Stimulated activated CD8-positive, alpha-beta memory T cell treated with anti-CD3 and anti-CD28 coated beads, Interleukin-7, amount 100 ng/mL, for 48 hours (primary cell): ENCODE measurements at places on chromosomes 2 and 18.

DNA sequence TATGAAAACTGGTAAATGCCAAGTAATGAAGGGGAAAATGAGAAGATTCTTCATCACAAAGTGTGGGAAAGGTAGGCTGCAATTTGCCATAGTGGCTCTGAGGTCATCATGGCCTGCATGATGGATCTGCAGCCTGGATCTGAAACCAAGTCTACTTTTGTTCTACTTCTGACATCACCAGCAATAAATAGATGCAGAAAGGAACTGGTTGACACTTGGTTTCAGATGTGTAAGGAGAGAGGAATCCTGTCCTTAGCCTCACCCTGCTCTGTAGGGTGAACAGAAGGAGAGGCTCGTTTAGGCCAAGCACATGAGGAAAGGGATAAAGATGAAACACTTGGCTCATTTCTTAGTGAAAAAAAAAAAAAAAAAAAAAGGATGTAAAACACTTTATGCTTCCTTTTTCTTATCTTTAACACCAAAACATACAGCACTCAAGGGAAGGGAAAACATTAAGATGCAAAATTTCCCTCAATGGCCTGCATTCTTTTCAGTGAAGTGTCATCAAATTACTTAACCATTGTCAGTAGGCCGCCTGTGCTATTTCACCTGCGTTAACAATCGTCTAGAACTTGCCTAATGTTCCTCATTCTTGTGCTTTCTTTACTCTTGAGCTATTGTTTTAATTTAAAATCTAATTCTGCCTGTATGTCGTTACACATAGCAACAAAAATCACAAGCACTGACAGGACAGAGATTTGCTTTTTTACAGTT lies 3.9 kb downstream of the NEB start:
- no peak for DNase-seq

DNA sequence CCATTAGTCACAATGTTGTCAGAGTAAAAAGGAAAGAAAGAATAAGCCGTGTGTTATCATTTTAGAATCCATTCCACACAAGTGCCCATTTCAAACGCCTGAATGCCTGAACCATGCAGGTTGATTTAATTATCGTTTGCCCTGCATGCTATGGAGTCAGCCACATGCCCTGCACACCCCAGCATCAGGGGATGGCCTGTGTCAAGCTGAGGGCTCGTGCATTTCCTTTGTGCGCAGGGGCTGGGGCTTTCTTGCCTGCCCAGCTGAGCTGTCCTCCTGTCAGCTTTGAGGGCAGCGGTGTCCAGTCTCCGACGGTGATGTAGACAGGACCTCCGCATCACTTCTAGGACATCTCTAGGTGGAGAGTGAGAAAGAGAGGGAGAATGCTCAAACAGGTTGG lies 200.4 kb downstream of the TSN start:
- DNase-seq = no peak

- DNase-seq = no peak
These were observed 90.3 kb upstream of the BCL2L11 start for GRCh38 chr2:111030260-111030891.

DNA sequence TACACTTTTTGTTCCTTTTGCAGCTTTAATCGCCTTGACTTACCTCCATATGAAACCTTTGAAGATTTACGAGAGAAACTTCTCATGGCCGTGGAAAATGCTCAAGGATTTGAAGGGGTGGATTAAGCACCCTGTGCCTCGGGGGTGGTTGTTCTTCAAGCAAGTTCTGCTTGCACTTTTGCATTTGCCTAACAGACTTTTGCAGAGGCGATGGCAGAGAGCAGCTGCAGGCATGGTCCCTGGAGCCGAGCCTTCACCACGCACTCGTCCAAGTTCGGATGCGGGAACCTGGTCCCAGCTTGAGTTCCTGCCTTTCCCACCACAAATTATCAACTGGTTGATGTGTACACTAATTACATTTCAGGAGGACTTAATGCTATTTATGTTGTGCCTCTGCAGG lies 232.7 kb downstream of the ALPK2 start:
- DNase-seq = no peak

- no peak for DNase-seq
These were observed 662.6 kb upstream of the FAM98A start for GRCh38 chr2:34261701-34262100.

GRCh38 chr2:29557268-29557667 lies 364.1 kb downstream of the ALK start:
- no peak for DNase-seq
